ENCODE measurements at places on chromosomes 2 and 18. TPM values are rescaled to one million over a fixed set of nuclear protein-coding genes. Genes with fewer than 3 reads are reported as not detected.

MROH2A gene
- not detected for total RNA-seq

TCF23 gene
- total RNA-seq = not detected

RALB gene
- total RNA-seq = 46.2 TPM

UGT1A8 gene
- total RNA-seq = not detected

NCKAP1 gene
- total RNA-seq = 106 TPM

NTSR2 gene
- under 0.01 TPM for total RNA-seq

GLI2 gene
- total RNA-seq = 3.3 TPM

FAM237A gene
- total RNA-seq = not detected

ACAA2 gene
- total RNA-seq = 51.6 TPM

DAW1 gene
- total RNA-seq = not detected

CXCR4 gene
- under 0.01 TPM for total RNA-seq

RHOB gene
- 171 TPM for total RNA-seq

CKAP2L gene
- total RNA-seq = 0.26 TPM

ELOA2 gene
- not detected for total RNA-seq

MRO gene
- under 0.01 TPM for total RNA-seq

STAT4 gene
- total RNA-seq = 0.51 TPM

BOLL gene
- not detected for total RNA-seq

TLX2 gene
- not detected for total RNA-seq

CNOT11 gene
- 16.3 TPM for total RNA-seq

IL36RN gene
- not detected for total RNA-seq

POMC gene
- 0.66 TPM for total RNA-seq

LDLRAD4 gene
- not detected for total RNA-seq

INPP1 gene
- 13.4 TPM for total RNA-seq

ANKRD30BL gene
- not detected for total RNA-seq

REEP1 gene
- total RNA-seq = not detected

RIT2 gene
- not detected for total RNA-seq

UGT1A10 gene
- total RNA-seq = not detected

LRRC30 gene
- total RNA-seq = not detected

SKOR2 gene
- not detected for total RNA-seq

DSG3 gene
- total RNA-seq = not detected

MEP1B gene
- under 0.01 TPM for total RNA-seq

C2orf92 gene
- 0.77 TPM for total RNA-seq

CRYGB gene
- total RNA-seq = not detected

MBD1 gene
- 53.3 TPM for total RNA-seq

LTBP1 gene
- 190 TPM for total RNA-seq

ADAM23 gene
- 3.1 TPM for total RNA-seq

ST6GAL2 gene
- total RNA-seq = not detected

KCNG3 gene
- under 0.01 TPM for total RNA-seq

ATOH8 gene
- 19.0 TPM for total RNA-seq

HRH4 gene
- total RNA-seq = under 0.01 TPM

EFEMP1 gene
- 615 TPM for total RNA-seq

GPR55 gene
- total RNA-seq = not detected

SERPINB3 gene
- total RNA-seq = not detected

ILKAP gene
- 24.9 TPM for total RNA-seq

ANO7 gene
- total RNA-seq = 0.50 TPM

RESP18 gene
- total RNA-seq = not detected

KCNG2 gene
- total RNA-seq = 6.4 TPM

DSC3 gene
- under 0.01 TPM for total RNA-seq

EVA1A gene
- 16.2 TPM for total RNA-seq

NEU4 gene
- total RNA-seq = not detected

REG3G gene
- total RNA-seq = not detected

ARHGAP25 gene
- 5.8 TPM for total RNA-seq

PRSS56 gene
- total RNA-seq = not detected

DNAJC10 gene
- total RNA-seq = 70.1 TPM

BCL11A gene
- total RNA-seq = under 0.01 TPM

DPP10 gene
- total RNA-seq = not detected

ANKRD30B gene
- under 0.01 TPM for total RNA-seq

GAREM2 gene
- 0.66 TPM for total RNA-seq

ACADL gene
- total RNA-seq = 0.51 TPM

RNF152 gene
- total RNA-seq = 24.4 TPM

Measured in fibroblast of lung (primary cell).